Activated naive CD8-positive, alpha-beta T cell treated with anti-CD3 and anti-CD28 coated beads, Interleukin-2, amount 50 U/mL, for 16 hours (primary cell): ENCODE measurements at places on chromosomes 16 and 17.
A peak's percentile ranks its signal among the peaks of the same experiment; 100 is the strongest.

GRCh38 chr17:6753546-6753945, 2.3 kb upstream of the XAF1 start:
- DNase-seq: no peak

GRCh38 chr16:88387180-88387765, 4.5 kb downstream of the ZNF469 start:
- DNase-seq: no peak

DNA sequence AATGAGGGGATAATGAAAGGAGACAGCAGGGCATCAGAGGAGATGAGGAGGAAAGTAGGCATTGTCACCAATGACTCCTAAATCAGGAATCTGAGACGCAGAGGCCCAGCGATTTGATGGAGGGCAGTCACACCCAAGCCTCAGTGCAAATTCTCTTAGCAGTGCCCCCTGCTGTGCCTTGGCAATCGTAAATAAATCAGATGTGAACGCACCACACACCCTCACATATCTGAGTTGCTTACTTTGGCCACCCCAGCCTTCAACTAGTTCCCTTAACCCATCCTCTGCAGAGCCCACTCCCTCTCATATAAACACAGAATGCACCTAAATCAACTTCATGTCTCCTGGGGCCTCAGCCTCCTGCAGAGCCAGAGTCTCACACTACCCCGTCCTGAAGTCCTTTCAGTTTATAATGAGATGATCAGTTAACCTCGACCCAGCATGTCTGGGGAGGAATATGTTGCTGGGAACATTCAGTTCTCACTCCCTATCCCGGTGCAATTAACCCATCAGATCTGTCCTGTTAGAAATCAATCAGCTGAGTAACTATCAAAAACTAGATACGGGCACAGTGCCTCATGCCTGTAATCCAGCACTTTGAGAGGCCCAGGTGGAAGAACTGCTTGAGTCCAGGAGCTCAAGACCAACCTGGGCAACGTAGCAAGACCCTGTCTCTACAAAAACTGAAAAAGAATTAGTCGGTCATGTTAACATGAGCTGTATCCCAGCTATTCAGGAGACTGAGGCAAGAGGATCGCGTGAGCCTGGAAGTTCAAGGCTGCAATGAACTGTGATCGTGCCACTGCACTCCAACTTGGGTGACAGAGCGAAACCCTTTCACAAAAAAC, 78.4 kb downstream of the SLC39A11 start:
- no peak for DNase-seq

DNA sequence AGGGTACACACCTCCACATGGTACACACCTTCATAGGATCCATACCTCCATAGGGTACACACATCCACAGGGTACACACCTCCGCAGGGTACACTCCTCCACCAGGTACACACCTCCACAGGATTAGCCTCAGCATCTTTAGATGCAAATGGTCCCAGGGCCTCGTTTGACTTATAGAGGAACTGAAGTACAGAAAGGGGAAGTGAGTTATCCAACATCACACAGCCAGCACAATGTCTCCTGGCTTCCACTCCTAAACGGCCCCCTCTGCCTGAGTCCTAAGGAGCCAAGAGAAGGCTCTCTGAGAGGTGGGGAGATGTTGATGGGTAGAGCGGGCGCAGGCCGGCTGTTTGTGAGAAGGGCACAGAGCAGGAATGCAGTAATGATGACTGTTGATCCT, 12.0 kb downstream of the FOXN1 start:
- no peak for DNase-seq

GRCh38 chr17:31175237-31175636, 80.5 kb downstream of the NF1 start:
- no peak for DNase-seq

- peak; percentile 51 for DNase-seq
These were observed at the start of gene VEZF1 for GRCh38 chr17:57987581-57988300. TSS of gene VEZF1 (minus strand) at chr17:57988254. CDS start at chr17:57988111, 143 bp downstream.

GRCh38 chr17:20172376-20172775, 163.2 kb downstream of the SPECC1 start:
- no peak for DNase-seq

DNA sequence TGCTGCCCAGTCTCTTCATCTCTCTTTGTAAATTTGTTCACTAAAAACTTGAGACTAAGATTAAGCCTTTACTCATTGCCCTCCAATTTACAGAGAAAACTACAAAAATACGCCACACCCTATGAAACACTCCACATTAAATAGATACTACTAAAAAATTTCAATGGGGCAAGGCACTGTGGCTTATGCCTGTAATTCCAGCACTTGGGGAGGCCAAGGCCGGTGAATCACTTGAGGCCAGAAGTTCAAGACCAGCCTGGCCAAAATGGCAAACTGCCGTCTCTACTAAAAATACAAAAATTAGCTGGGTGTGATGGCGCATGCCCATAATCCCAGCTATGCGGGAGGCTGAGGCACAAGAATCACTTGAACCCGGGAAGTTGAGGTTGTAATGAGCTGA, 3.8 kb downstream of the UBE2O start:
- no peak for DNase-seq

- DNase-seq: no peak
These were observed 22.9 kb downstream of the C16orf96 start for GRCh38 chr16:4578961-4579530.

- DNase-seq: no peak
These were observed 21.4 kb downstream of the MPRIP start for GRCh38 chr17:17063546-17064122.

- DNase-seq: no peak
These were observed 13.9 kb downstream of the C16orf96 start for GRCh38 chr16:4570086-4570485.

DNA sequence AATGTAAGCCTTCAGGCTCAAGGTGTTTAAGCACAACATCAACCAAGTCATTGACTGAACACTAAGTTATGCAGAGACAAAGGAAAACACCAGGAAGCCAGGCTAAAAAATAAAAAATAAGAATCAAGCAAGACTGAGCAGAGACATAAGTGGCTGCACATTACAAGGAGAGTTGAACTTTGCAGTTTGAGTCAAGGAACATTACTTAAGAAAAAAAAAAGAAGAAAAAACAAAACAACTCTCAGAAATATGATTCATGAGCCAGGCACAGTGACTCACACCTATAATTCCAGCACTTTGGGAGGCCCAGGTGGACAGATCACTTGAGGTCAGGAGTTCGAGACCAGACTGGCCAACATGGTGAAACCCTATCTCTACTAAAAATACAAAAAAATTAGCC, 168.1 kb downstream of the C16orf95 start:
- no peak for DNase-seq

- no peak for DNase-seq
These were observed 22.3 kb downstream of the MOSMO start for GRCh38 chr16:22030087-22030812.

GRCh38 chr17:80347536-80347935, 67.4 kb upstream of the ENDOV start:
- DNase-seq: no peak

DNA sequence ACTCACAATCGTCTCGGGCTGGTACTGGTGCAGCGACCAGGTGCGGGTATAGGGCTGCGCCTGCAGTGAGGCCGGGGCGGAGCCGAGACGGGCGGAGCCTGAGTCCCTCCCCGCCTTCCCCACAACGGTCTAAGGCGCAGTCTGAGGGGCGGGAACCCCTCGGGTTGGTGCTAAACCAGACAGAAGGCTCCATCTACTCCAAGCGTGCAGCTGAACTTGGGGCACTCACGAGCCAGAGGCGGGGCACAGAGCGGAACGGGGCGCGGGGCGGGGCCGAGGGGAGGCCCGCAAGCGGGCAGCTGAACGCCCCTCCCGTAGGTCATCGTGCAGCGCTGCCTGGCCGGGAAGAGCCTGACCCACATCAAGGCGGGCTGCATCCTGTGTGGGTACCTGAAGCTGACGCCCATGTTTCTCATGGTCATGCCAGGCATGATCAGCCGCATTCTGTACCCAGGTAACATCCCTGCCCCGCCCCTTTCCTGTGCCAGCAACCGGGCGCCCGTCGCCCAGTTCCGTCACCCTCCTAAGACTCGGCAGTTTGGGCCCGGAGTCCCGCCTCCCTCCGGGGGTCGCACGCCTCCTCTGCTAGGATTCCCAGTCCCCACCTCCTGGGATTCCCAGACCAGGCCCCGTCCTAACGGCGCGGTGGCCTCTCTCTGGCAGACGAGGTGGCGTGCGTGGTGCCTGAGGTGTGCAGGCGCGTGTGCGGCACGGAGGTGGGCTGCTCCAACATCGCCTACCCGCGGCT, 5.0 kb downstream of the SLC5A2 start:
- peak; percentile 36 for DNase-seq

DNA sequence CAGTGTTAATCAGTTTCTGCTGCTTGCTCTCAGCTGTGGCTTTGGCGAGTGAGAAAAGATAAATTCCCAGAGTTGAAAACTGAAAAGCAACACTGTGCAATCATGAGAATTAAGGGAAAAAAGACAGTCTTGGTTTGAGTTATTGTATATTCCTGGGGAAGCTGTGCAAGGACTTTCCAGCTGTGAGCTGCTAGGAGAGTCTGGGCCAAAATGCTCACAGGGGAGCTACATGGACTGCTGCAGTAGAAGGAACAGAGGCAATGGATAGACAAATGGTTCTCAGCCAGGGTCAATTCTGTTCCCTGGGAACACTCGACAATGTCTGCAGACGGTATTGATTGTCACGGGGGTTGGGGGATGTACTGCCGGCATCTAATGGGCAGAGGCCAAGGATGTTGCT, 102.0 kb upstream of the ADAMTS18 start:
- DNase-seq: no peak

- DNase-seq: no peak
These were observed 48.3 kb downstream of the NT5M start for GRCh38 chr17:17351356-17351891.

DNA sequence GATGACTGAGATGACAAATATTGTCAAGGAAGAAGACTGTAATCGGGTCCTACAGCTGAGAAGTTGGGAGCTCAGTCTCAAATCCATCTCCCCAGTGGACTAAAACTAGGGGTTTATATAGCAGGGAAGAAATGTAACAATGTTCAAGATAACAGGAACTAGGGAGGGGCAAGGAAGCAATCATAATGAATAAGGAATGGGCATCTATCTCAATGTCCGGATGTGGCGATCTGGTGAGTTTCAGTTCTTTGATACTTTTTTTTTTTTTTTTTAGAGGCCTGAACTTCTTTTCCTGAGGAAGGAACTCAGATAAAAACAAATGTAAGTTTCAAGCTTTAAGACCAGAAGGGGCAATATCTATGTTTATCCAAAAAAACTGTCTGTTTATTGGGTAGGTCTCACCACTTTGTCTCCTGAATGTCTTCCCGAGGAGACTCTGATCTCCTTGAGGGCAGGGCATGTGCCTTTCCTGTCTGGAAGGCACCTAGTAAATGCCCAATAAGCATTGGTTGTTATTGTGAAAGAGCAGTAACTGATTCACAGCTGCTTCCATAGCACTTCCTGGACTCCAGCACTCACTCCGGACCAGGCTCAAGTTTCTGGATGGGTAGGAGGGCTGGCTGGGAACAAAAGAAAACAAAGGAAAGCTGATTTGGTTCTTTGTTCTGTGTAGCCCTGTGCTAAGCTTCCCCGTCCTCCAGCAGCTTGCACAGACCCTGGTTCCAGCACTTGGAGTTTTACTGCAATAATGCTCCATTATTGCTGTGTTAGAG, 51.9 kb downstream of the MEOX1 start:
- DNase-seq: no peak

- DNase-seq: no peak
These were observed 3.4 kb upstream of the PRSS8 start for GRCh38 chr16:31138621-31139578.

DNA sequence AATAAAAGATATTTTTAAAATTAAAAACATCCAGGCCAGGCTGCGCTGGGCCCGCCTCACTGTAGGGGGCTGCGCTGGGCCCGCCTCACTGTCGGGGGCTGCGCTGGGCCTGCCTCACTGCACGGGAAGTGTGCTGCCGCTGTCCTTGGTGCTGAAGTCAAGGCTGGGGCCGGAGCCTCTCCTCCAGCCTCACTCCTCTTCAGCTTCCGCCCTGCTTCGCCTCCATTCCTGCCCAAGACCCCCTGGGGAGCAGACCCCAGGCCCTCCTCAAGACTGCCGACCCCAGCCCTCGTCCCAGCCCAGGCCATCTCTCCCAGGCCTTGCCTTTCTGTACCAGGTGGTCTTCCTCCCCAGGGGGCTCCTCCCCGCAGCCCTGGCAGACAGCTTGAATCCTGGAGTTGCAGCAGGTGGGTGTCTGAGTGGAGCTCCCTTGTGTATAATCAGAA, 26.2 kb downstream of the ENDOV start:
- DNase-seq: no peak

- no peak for DNase-seq
These were observed 13.7 kb downstream of the HAPSTR1 start for GRCh38 chr16:9105189-9105588.

GRCh38 chr16:63960321-63960720, 1161.5 kb downstream of the CDH11 start:
- DNase-seq: no peak

DNA sequence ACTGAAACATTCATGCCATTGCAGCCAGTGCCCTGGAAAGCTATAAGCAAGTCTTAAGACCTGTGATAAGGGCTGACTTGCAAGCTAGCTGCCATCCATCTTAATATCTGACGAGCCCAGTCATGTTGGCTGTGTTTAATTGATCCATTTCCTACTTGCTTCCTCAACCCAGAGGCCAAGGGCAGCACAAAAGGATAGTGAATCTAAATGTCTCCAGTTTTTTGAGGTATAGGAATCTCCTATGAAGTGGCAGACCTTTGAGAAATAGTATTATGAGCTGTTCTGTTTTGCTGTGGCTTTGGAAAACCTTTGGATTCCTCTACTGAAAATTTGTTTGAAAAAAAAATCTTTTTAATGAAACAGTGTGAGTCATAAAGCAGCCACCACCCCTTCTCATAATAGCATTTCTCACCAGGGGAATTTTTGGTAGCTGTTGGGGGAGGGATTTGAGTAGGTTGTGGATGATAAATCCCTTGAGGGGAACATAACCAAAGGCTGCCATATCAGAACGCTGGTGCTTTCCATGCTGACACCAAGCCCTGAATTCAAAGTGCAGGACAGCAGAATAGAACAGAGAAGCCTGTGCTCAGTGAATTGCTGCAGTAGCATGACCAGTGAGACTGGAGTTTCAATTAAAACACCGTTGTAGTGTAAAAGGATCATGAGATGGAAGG, 12.9 kb downstream of the ZNRF1 start:
- DNase-seq: peak; percentile 6

GRCh38 chr17:78272181-78272913, 40.9 kb downstream of the TMEM235 start:
- peak; percentile 20 for DNase-seq

DNA sequence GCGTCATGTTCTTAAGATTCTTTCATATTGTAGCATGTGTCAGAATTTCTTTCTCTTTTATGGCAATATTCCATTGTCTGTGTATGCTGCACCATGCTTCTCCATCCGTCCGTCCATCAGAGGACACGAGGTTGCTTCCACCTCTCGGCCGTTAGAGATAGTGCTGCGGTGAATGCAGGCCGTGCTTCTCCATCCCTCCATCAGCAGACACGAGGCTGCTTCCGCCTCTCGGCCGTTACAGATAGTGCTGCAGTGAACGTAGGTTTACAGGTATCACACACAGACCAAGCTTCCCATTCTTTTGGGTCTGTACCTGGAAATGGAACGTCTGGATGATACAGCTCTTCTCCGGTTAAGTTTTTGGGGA, 113.5 kb downstream of the CMIP start:
- DNase-seq: no peak
